ENCODE measurements at places on chromosomes 11 and 22.

GRCh38 chr11:126181939-126182730 is 29.3 kb downstream of the RPUSD4 start:
- DNase-seq = no peak

- no peak for DNase-seq
These were observed 196.9 kb downstream of the CSNK2A3 start for GRCh38 chr11:11155962-11156815.

DNA sequence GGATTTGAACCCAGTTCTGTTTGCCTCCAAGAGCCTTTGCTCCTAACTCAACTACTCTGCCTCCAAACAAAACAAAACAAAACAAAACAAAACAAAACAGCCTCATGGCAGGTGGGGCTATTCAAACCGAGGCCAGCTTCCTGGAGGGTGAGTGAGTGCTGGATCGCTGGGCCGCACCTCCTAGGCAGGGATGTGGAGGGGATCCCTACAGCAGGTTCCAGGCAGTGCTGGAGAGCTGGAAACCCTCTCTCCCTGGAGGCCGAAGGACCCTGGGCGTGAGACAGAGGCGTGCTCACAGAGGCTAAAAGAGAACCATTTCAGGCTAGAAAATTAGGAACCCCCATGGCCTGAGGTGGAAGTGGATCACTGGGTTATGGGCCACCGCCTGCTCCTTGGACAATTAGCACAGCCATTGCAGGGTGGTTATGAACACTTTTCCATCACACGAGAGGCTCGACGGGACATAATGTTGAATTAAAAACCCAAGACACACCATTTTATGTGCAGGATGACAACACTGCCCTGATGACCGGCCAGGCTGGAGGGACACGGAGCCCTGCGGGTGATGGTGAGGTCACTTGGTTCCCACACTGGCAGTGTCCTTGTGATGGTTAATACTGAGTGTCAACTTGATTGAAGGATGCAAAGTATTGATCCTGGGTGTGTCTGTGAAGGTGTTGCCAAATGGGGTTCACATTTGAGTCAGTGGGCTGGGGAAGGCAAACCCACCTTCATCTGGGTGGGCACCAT is 35.2 kb downstream of the SHISAL1 start:
- DNase-seq = no peak

DNA sequence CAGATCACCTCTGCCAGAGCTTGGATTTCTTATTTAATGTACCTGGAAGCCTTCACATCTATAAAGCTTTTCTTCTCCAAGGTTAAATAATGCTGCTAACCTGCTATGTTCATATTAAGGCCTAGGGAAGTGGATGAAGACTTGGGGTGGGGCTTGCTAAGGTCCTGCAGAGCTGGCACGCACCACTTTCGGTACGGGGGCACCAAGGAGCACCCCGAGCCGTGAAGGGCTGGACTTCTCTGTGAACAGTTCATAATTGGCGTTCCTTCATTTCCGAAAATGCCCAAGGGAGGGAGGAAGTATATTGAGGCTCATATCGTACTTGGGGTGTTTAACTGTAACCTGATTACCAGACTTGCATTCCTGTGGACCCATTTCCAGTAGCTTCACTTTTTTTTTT is 59.6 kb downstream of the ST14 start:
- no peak for DNase-seq

GRCh38 chr11:44590769-44591168 is 25.3 kb downstream of the CD82 start:
- no peak for DNase-seq

DNA sequence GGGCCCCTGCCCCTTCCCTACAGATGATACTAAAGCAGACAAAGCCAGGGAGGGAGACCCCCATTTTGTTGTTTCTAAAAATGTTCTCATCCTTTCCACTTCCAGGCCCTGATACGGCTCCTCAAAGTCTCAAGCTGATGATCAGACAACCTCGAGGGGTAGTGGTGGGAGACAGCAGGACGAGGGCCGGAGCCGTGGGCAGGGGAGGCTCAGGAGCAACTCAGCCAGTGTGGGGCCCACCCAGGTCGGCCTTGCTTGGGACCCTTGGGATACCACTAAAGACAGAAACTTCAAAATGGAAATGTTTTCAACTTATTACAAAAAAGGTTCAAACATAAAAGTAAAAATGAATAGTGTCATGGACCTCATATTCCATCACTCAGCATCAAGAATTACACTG is 15.2 kb upstream of the VPS37C start:
- DNase-seq = no peak

Data from NCI-H1436 treated with DMSO at 0.1 percent for 48 hours (cell line).